ENCODE measurements at places on chromosomes 7 and 10. TPM values are rescaled to one million over a fixed set of nuclear protein-coding genes. Genes with fewer than 3 reads are reported as not detected.

Gene ABCC2
- polyA plus RNA-seq: 6.9 TPM

Gene DYDC2
- polyA plus RNA-seq: 3.1 TPM

Gene EPDR1
- 16.1 TPM for polyA plus RNA-seq

Gene ARHGAP12
- 33.9 TPM for polyA plus RNA-seq

Gene SPDYE16
- 1.8 TPM for polyA plus RNA-seq

Gene RBP3
- 0.15 TPM for polyA plus RNA-seq

Gene DGKB
- 3.9 TPM for polyA plus RNA-seq

Gene PDZD7
- 1.9 TPM for polyA plus RNA-seq

Gene SFTPD
- 1.3 TPM for polyA plus RNA-seq

Gene SHH
- polyA plus RNA-seq: 1.3 TPM

Gene ST8SIA6
- 1.1 TPM for polyA plus RNA-seq

Gene STEAP4
- polyA plus RNA-seq: 0.11 TPM

Gene SKIDA1
- 12.1 TPM for polyA plus RNA-seq

Gene AKR1C3
- 63.2 TPM for polyA plus RNA-seq

Gene CRPPA
- 5.2 TPM for polyA plus RNA-seq

Gene ZNF804B
- 0.46 TPM for polyA plus RNA-seq

Gene AMZ1
- polyA plus RNA-seq: 0.08 TPM

Gene MINPP1
- 48.9 TPM for polyA plus RNA-seq

Gene C1QL3
- polyA plus RNA-seq: 3.2 TPM

Gene NACAD
- 7.9 TPM for polyA plus RNA-seq

Gene SDK1
- 5.8 TPM for polyA plus RNA-seq

Gene PROSER2
- polyA plus RNA-seq: 5.6 TPM

Gene RNF32
- 2.9 TPM for polyA plus RNA-seq

Gene TRIM4
- 36.0 TPM for polyA plus RNA-seq

Gene SCIN
- 137 TPM for polyA plus RNA-seq

Gene ADRA2A
- 4.5 TPM for polyA plus RNA-seq

Gene DIP2C
- 19.2 TPM for polyA plus RNA-seq

Gene NYAP1
- 1.4 TPM for polyA plus RNA-seq

Gene CACNB2
- polyA plus RNA-seq: 3.3 TPM

Gene SGCE
- 101 TPM for polyA plus RNA-seq

Gene SORCS3
- polyA plus RNA-seq: 2.6 TPM

Gene ASAH2
- 1.00 TPM for polyA plus RNA-seq

Gene ABCB1
- polyA plus RNA-seq: 21.1 TPM

Gene NEUROD6
- 0.06 TPM for polyA plus RNA-seq

Gene DRGX
- polyA plus RNA-seq: not detected

Gene AKR1B15
- polyA plus RNA-seq: not detected

Gene MMD2
- not detected for polyA plus RNA-seq

Gene IRF5
- polyA plus RNA-seq: 7.2 TPM

Gene ADIRF
- 12.5 TPM for polyA plus RNA-seq

Gene HTR5A
- not detected for polyA plus RNA-seq

Gene KLF14
- 0.37 TPM for polyA plus RNA-seq

Gene YKT6
- polyA plus RNA-seq: 77.0 TPM

Gene DYDC1
- 0.90 TPM for polyA plus RNA-seq

Gene PDSS1
- 10.2 TPM for polyA plus RNA-seq

Gene HOXA5
- 73.7 TPM for polyA plus RNA-seq

Gene HGF
- polyA plus RNA-seq: 3.1 TPM

Gene PBLD
- 92.9 TPM for polyA plus RNA-seq

Gene HOGA1
- 47.1 TPM for polyA plus RNA-seq

Gene FGF8
- 5.4 TPM for polyA plus RNA-seq

Gene C10orf53
- polyA plus RNA-seq: not detected

Gene NRAP
- not detected for polyA plus RNA-seq

Gene OR2A42
- polyA plus RNA-seq: 1.5 TPM

Gene TAC1
- polyA plus RNA-seq: 0.49 TPM

Data from right renal cortex interstitium (tissue), 3 donors.